ENCODE measurements at places on chromosomes 7 and 10. TPM values are rescaled to one million over a fixed set of nuclear protein-coding genes. Genes with fewer than 3 reads are reported as not detected.

AKR1C1 gene
- 20.2 TPM for total RNA-seq

MEIG1 gene
- total RNA-seq = 1.2 TPM

FAM25C gene
- total RNA-seq = not detected

NAT16 gene
- total RNA-seq = 0.40 TPM

CDC14C gene
- total RNA-seq = not detected

PRPS1L1 gene
- total RNA-seq = not detected

FXYD4 gene
- total RNA-seq = not detected

AKR1E2 gene
- 10.4 TPM for total RNA-seq

TAS2R3 gene
- 3.6 TPM for total RNA-seq

TCAF2 gene
- total RNA-seq = 2.3 TPM

TMEM213 gene
- total RNA-seq = not detected

ELAPOR2 gene
- total RNA-seq = 31.8 TPM

PRSS1 gene
- total RNA-seq = not detected

UTF1 gene
- total RNA-seq = not detected

STRIP2 gene
- 16.0 TPM for total RNA-seq

KCTD7 gene
- total RNA-seq = 21.7 TPM

STOX1 gene
- total RNA-seq = 11.7 TPM

CFTR gene
- total RNA-seq = 7.2 TPM
